ENCODE measurements at places on chromosomes 6 and 20.

GRCh38 chr6:90072935-90073464 lies 178.7 kb downstream of the GJA10 start:
- DNase-seq: no peak

DNA sequence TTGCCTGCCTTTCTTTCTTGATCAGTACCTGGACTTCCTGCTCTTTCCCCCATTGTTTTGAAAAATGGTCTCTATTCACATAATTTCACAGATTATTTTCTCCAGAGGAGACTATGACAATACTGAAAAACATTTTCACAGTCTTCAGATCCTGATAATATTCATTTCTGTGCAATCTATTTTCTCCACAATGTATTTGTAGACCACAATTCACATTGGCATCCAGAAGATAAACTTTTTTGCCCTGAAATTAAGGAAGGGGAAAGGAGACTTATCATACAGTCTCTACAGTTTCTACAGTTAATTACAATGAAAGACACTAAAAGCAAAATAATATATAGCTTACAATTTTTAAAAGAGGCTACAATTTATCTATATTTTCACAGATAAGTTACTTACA lies 18.4 kb downstream of the LCA5 start:
- no peak for DNase-seq

GRCh38 chr20:44648068-44648467 lies 3.4 kb downstream of the ADA start:
- no peak for DNase-seq

GRCh38 chr20:31496761-31497295 lies 17.4 kb upstream of the HM13 start:
- no peak for DNase-seq

- DNase-seq: no peak
These were observed 81.7 kb upstream of the AFDN start for GRCh38 chr6:167744681-167745669.

- DNase-seq: no peak
These were observed 229.2 kb upstream of the ZFP64 start for GRCh38 chr20:52420805-52421204.

DNA sequence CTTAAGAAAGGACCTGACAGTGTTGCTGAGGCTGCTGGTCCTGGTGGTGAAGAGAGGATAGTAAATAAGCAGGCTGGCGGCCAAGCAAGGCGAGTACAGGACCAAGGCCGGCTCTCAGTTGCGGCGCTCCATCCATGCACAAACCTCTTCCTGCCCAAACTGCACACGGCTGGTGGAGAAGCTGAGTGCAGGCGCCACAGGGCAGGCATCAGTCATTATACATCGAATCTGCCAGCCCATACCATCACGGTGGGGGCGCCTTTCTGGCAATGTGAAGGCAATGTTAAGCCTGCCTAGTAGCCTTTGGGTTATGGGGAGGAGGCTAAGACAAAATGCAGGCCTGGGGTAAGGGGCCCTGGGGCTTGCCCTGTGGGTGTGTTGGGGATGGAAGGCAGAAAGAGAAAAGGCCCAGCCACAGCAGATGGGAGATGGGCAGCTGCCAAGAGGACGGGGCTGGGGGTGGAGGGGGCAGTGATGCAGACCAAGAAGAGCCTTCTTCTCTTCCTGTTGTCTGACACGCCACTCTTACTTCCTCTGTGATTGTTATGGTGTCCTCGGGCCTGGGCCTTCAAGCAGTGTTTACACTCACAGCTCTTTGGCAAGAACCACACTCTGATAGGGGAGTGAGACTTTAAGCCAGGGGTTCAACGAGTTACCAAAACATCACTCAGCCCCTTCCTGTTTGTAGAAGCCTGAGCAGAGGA lies 20.3 kb upstream of the KCNK16 start:
- no peak for DNase-seq

DNA sequence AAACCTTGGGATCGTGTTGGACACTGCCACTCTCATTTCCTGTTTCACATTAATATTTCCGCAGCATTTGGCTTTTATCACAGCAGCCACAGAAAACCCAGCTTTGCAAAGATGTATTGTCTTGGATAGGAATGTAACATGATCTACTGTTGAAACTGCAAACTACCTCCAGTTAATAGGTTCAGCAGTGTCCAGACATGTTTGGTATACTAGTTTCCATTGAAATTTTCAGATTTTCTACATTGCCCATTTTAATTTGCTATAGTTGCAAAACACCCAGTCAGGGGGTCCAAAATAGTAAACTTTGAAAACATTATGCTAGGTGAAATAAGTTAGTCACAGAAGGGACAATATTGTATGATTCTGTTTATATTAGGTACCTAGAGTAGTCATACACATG lies 3.3 kb downstream of the ANKRD6 start:
- no peak for DNase-seq

DNA sequence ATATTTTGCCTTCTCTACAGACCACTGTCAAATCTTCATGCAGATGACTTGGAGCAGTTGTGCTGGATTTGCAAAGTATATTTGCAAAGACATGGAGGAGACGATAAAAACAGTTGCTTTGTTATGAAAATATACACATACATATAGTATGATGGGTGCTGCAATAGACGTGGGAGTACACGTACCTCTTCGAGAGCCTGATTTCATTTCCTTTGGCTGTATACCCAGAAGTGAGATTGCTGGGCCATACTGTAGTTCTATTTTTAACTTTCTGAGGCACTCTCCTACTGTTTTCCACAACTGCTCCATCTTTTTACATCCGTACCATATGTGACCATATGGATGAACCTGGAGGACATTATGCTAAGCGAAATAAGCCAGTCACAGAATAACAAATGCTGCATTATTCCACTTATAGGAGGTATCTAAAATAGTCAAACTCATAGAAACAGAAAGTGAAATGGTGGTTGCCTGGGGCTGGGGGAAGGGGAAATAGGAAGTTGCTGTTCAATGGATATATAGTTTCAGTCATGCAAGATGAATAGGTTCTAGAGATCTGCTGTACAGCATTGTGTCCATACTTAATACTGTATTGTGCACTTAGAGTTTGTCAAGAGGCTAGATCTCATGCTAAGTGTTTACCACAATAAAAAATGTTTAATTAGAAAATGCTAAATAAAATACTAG lies 223.8 kb downstream of the HAO1 start:
- DNase-seq: no peak

GRCh38 chr20:14360416-14360815 lies 23.0 kb upstream of the FLRT3 start:
- DNase-seq: no peak

DNA sequence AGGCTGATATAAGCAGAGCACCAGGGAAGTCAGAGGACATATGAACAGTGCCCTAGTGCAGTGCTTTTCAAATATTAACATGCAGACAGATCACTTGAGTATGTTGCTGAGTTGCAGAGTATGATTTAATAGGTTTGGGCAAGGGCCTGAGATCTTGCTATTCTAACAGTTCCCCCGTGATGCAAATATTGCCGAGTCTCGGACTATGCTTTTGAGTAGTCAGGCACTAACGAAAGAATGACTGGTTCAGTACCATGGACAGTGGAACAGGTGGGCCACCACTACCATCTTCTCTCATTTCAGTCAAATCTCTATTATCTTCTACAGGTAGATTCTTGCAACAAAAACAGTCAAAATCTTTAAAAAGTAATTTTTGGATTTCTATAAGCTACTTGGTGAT lies 3.7 kb upstream of the TMEM200A start:
- DNase-seq: no peak

GRCh38 chr6:83510791-83511190 lies 1.5 kb upstream of the PRSS35 start:
- no peak for DNase-seq

DNA sequence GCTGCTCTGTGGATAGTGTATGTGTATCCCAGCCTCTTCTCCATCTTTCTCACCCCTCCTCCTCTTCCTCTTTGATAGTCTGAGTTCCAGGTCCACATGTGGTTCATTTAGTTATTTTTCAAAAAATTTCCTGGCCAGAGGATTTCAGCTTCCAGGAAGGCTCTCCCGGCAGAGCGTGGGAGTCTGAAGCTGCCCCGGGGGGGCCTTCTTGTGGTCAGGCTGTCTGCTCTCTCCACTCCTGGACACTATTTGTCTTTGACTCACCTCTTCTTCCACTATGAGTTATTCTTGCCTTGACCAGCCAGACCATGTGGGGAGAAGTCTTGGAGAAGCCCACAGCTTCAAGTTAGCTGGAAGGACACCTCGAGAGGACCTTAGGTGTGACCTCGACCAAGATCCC lies 258.8 kb downstream of the CDC5L start:
- no peak for DNase-seq

DNA sequence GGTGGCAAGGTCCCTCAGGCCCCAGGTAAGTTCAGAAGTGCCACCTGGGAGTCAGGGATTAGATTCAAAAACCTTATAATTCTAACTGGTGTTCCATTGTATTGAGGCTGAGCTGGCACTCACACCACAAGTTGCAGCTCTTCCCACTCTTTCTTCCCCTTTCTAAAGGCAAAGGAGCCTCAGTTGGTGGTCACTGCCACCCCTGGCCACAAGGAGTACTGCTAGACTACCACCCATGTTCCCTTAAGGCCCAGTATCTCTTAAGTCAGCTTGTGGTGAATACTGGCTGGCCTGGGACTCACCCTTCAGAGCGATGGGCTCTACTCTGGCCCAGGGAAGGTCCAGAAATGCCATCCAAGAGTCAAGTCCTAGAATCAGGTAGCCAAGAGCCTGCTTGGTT lies 421.1 kb upstream of the KHDRBS2 start:
- no peak for DNase-seq

GRCh38 chr6:89503641-89504040 lies 70.7 kb downstream of the ANKRD6 start:
- no peak for DNase-seq

- DNase-seq: no peak
These were observed 22.6 kb downstream of the TRIM15 start for GRCh38 chr6:30185846-30186484.

DNA sequence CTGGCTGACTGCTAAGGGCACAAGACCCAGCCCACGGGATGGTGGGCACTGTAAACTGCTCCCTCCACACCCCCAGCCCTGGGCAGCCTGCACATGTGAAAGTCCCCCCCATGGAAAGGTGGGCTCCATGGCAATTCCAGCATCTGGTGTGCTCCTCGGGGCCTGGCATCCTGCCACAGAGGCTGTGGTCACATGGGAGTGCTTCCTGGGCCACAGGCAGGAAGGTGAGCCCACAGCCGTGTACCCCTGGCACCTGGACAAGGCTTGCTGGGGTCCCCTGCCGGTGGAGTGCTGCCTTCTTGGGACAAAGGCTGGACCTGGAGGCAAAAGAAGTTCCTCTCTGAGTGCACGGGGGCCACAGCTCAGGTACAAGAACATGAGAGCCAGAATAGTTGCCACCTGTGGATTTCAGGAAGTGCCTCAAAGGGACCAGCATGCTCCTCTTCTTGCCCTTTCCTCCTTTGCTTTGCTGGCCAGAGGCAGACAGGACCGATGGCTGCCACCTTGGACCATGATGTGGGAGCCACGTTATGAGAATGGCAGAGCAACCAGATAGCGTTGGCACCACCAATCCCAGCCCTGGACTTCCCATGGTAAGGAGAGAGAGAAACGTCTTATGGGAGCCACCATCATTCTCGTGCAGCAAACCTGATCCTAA lies 120.2 kb upstream of the MLN start:
- DNase-seq: no peak

GRCh38 chr6:41306187-41306854 lies 19.8 kb upstream of the TREM1 start:
- no peak for DNase-seq

GRCh38 chr6:128036808-128037570 lies 136.1 kb upstream of the THEMIS start:
- no peak for DNase-seq

- no peak for DNase-seq
These were observed 146.3 kb downstream of the MANEA start for GRCh38 chr6:95723638-95724037.

DNA sequence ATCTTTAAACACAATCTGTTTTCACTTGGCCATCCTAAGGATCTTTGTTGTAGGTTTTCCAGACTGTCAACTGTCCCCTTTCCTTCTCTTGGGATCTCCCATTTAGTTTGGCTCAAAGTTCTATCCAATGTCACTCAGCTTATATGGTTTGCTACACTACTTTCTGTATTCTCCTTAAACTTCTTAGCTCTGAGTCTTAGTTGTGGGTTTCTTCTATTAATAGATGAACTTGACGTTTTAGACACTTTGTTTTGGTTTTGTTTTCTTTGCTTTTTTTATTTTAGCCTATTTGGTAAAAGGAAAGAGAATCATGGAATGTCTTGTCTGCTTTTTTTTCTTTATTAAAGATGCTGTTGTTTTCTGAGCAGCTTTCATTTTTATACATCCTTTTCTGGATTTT lies 11.4 kb downstream of the RMND1 start:
- DNase-seq: no peak

DNA sequence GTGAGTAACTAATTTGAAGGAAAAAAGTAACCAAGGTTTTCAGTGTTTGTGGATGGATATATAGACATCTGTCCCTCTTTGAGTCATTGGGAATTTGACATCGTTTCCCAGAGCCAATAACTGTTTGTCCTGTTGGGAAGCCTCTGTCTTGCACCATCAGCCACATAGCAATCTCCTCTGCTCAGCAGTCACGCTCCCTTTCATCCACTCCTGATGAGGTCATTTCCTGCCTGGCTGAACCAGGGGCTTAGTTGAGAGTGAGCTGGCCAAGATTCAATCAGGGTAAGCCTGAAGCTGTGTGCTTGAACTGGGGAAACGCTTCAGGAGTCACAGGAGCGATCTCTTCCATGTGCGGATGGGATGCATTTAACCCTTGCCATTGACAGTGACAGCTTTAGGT lies 121.5 kb upstream of the FOXQ1 start:
- peak; percentile 70 for DNase-seq

- no peak for DNase-seq
These were observed 63.7 kb upstream of the CBLN4 start for GRCh38 chr20:56069016-56069415.

- DNase-seq: peak; percentile 53
These were observed 117.5 kb downstream of the GPX5 start for GRCh38 chr6:28643017-28643740.

- no peak for DNase-seq
These were observed 39.1 kb upstream of the TBC1D7 start for GRCh38 chr6:13367396-13367795.

DNA sequence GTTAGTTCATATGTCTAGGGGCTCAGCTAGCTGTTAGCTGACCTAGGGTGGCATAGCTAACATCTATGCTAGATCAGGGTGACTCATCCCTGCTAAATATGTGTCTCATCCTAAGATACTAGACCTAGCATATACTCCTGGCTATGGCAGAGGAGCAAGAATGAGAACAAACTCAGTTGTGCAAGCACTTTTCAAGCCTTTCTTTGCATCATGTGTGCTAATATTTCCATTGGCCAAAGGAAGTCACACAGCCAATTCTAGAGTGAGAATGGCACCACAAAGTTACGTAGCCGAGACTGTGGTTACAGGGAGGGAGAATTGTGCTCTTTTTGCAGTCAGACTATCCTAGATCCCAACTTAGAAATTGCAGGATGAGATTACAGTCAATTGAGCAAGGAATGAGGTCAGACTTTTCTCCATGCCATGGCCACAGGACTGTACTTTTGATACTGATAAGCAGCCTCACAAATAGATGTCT lies 78.7 kb downstream of the PLCB4 start:
- no peak for DNase-seq

DNA sequence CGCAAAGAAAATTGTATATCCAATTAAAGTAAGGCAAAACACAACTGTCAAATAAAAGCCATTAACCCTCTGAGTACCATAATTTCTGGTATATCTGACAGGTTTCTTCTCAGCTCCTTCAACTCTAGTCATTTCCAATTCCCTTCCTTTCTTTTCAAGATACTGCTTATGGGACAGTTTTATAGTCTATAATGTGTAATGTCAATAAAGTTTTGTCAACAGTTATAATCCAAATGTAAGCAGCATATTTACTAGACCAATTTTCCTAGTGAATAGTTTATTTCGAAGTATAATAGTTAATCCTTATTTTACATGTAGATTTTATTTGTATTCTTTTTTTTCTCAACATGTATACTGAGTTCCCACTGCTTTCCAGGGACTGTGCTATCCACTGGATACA lies 1081.8 kb downstream of the EPHA7 start:
- no peak for DNase-seq
